ENCODE measurements at places on chromosomes 7 and 10. TPM values are rescaled to one million over a fixed set of nuclear protein-coding genes. Genes with fewer than 3 reads are reported as not detected.
A peak's percentile ranks its signal among the peaks of the same experiment; 100 is the strongest.

The SLC26A3 gene
- total RNA-seq = not detected

The NPC1L1 gene
- total RNA-seq = not detected

The NUTM2E gene
- under 0.01 TPM for total RNA-seq

The CACNB2 gene
- not detected for total RNA-seq

The SPDYE8 gene
- not detected for total RNA-seq

The TEX47 gene
- total RNA-seq = not detected

The KCTD7 gene
- total RNA-seq = 10.7 TPM

The PAPOLB gene
- total RNA-seq = not detected

The KIF20B gene
- total RNA-seq = 38.1 TPM

The UMAD1 gene
- 22.9 TPM for total RNA-seq

DNA sequence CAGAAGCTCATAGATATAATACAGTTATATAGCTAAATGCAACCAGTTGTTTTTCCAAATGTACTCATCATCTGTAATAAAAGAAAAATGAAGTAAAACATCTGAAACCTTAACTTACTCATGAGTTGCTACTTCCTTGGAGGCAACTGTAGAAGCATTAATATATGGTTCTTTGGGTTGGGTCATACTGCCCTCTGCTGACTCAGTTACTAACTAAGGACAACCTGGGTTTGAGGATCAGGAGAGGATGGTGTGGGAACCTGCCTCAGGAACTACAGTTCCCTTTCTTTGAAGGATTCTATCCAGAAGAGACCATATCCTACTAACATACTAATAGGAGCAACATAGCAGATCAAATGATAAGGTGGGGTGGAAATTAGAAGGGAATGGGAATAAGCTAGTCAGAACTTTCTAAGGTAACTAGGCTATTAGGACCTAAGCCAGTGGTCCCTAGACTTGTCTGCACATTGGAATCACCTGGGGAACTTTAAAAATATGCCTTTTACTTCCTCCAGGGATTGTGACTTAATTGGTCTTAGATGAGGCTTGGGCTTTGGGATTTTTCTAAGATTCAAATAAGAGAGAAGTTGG is 20.7 kb downstream of the COX15 start:
- peak; percentile 8 for DNase-seq

DNA sequence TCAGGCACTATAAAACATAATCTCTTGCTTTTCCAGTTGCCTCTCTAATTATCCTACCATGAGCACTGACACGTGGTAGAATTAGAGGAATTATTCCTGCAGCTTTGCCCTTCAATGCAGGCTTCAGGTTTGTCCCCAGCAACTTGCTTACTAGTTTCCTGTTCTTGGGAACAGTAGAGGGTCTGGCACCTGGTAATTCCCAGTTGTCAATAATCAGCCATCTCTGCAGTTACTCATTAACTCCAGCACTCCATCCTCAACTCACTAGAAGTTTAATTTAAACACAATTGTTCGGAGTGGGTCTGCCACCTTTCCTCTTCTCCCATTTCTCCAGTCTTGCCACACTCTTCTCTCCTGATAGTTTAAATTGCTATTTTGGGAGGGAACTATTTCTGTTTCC is 324.3 kb upstream of the KIAA1217 start:
- no peak for DNase-seq

- no peak for DNase-seq
Measured at GRCh38 chr7:146772601-146773000, 656.0 kb downstream of the CNTNAP2 start.

DNA sequence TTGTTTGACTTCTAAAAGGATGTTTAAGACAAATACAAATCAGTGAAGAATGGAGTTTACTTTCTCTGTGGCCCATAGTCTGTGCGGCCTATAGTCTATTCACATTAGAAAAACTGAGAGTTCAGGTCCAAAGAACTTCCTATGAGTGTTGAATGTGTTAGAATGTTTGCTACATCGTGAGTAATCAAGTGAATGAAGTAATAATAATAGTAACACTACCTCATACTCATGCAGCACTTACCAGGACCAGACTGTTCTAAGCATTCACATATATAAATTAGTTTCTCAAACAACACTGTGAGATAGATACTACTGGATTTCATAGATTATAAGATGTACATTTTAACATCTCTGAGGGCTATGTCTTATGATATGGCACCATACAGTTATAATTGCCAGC is 70.4 kb downstream of the RALA start:
- no peak for DNase-seq

GRCh38 chr10:107280293-107280692 is 115.8 kb upstream of the SORCS1 start:
- DNase-seq = no peak

DNA sequence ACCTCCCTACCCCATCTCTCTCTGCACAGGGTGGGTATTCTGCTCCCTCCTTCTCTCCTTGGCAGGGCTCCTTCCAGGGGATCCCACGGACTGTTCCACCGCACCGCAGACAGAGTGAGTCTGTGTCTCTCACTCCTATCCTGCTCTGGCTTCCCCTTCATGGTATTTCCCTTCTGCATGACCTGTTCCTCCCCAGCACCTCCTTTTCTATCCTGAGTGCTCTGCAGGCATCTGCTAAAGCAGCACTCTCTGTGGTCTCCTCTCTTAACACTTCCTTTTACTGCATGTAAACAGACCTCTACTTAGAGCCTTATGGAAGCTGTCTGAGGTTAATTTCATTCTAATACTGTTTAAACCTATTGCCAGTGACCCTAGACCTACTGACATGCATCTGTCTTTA is 171.5 kb downstream of the CCSER2 start:
- no peak for DNase-seq

GRCh38 chr10:11162828-11163599 is 145.3 kb downstream of the CELF2 start:
- DNase-seq = no peak

GRCh38 chr7:32536585-32536984 is 41.3 kb downstream of the AVL9 start:
- peak; percentile 57 for DNase-seq

DNA sequence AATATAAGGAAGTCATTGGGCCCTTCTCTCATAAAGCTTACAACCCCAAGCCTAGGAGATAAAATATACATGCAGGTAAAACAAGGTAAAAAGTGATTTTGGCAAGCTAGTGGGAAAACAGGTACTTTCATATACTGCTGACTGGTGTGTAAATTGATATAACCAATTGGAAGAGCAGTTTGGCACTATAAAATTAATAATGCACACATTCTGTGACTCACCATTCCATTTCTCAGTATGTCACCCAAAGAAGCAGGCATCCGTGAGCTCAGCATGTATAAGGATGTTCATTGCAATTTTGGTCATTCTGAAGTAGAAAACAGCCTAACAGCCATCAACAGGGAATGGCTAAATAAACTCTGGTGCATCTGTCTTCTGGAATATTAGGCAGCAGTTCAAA is 2.9 kb downstream of the MACROH2A2 start:
- DNase-seq = peak; percentile 23

GRCh38 chr7:132489776-132490237 is 86.5 kb downstream of the PLXNA4 start:
- DNase-seq = no peak

DNA sequence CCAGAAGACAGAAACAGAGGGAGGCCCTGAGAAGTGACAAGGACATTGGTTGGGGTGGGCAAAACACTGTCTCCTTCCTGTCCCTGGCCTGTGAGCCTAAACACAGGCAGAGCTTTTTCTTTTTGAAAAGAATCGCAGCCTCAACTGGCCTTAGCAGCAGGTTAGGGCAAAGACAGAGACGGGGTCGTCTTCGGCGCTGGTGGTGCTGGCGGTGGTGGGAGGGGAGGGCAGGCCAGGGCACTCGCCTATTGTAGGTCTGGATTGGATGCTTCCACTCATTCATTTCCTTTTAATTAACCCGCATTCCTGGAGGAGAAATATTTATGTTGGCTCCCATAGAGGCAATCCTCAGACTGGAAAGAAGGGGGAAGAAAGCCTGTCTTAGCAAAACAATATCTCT is 22.6 kb downstream of the WNT8B start:
- no peak for DNase-seq

- DNase-seq = peak; percentile 7
Measured at GRCh38 chr10:96548589-96548988, 34.9 kb upstream of the TLL2 start.

GRCh38 chr10:13728898-13729535 is 142.3 kb downstream of the PRPF18 start:
- DNase-seq = no peak

DNA sequence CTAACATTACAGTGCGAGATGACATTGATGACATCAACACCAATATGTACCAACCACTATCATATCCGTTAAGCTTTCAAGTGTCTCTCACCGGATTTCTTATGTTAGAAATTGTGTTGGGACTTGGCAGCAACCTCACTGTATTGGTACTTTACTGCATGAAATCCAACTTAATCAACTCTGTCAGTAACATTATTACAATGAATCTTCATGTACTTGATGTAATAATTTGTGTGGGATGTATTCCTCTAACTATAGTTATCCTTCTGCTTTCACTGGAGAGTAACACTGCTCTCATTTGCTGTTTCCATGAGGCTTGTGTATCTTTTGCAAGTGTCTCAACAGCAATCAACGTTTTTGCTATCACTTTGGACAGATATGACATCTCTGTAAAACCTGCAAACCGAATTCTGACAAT is 4.3 kb downstream of the GPR22 start:
- no peak for DNase-seq

DNA sequence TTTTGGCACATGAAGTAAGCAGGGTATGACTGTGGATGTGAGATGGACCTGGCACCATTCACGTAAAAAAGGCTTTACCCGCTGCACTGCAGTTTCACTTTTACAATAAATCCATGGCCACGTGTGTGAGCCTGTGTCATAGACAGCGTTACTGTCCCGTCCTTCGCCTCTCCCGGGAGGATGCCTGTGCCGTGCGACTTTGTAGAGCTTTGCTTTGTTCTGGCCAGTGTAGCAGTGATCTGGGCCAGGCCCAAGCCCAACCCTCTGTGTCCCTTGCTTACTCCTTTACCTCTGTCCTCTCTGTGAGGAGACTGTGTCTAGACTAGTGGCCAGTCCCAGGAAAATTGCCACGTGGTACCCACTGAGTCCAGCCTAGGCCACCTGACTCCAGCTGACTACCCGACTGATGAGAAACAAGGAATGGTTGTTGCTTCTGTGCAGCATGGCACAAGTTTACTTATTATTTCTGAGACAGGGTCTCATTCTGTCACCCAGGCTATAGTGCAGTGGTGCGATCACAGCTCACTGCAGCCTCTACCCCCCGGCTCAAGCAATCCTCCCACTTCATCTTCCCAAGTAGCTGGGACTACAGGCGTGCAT is 48.1 kb downstream of the JAKMIP3 start:
- DNase-seq = no peak

- no peak for DNase-seq
Measured at GRCh38 chr7:142746264-142746663, 3.0 kb upstream of the PRSS1 start.

GRCh38 chr10:55410415-55410885 is 609.4 kb upstream of the PCDH15 start:
- no peak for DNase-seq

GRCh38 chr7:48875045-48875916 is 49.1 kb upstream of the CDC14C start:
- no peak for DNase-seq

DNA sequence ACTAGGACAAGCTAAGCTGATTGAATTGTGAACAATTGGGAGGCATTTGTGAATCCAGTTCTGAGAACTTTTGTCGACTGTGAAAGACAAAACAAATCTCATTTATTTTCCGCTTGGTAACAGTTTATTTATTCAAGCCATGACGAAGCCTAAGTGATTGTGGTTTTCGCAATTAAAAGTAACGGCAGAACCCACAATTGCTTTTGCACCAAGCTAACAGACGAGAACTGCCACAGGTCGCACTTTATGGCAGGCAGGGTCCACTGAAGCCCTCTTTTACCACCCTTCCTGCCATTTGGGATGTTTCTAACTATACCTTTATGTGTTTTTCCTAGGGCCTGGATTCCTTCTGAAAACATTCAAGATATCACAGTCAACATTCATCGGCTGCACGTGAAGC is 111.2 kb downstream of the ZMYND11 start:
- DNase-seq = no peak

DNA sequence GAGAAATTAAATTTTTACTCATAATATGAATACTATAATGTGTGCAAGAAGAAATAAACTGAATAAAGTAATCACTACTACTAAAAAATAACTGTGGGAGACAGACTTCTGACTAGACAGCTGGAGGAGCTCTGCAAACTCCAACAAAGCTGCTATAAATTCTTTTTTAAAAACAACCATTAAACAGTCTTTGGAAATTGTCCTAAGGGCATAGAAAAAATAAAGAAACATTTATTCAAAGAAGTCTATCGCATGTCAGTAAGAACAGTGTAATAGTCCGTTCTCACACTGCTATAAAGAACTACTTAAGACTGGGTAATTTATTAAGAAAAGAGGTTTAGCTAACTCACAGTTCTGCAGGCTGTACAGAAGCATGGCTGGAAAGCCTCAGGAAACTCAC is 56.0 kb downstream of the ZPBP start:
- no peak for DNase-seq

GRCh38 chr10:78148961-78149612 is 115.4 kb downstream of the RPS24 start:
- DNase-seq = no peak

DNA sequence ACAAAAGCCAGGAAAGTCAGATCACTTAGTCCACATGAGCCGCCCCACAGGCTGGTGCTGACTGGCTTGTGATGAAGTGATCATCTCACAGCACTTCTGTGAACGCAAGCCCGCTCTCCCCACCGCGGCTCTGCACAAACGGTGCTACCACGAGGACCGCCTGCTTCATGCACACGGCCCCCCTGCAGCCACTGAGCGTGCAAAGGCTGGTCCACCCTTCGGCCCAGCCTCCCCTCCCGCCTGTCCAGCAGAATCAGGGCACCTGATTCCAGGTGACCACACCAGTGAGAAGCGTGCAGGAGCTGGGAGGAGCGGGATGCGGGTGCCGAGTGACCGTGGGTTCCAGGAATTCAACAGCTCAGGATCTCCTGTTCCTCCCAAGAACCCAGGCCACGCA is 32.2 kb downstream of the MAD1L1 start:
- DNase-seq = no peak
